ENCODE measurements at places on chromosomes 2 and 18. TPM values are rescaled to one million over a fixed set of nuclear protein-coding genes. Genes with fewer than 3 reads are reported as not detected.

Gene CDH2
- polyA plus RNA-seq = 4.4 TPM

Gene GPR39
- polyA plus RNA-seq = 0.20 TPM

GRCh38 chr2:45909677-45910191 is 258.3 kb downstream of the PRKCE start:
- DNase-seq = no peak

GRCh38 chr2:130846686-130847375 is 10.1 kb downstream of the ARHGEF4 start:
- no peak for DNase-seq

Gene MARCHF7
- polyA plus RNA-seq = 108 TPM

Gene TRABD2A
- polyA plus RNA-seq = 0.08 TPM

GRCh38 chr2:191170773-191171172 is 20.0 kb upstream of the STAT4 start:
- DNase-seq = no peak

DNA sequence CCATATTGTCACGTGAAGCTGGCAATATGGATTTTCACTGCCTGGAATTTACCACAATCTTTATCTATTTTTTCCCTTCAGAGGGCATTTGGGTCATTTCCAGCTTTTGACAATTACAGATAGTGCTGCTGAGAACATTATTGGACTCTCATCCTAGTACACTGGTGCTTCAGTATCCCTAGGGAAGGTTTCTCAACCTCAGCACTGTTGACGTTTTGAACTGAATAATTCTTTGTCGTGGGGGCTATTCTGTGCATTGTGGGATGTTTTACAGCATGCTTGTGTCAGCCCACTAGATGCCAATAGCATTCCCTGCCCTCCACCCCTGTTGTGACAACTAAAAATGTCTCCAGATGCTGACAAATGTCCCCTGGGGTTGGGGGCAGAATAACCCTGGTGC is 185.7 kb downstream of the TPGS2 start:
- no peak for DNase-seq

Gene RTP5
- 0.08 TPM for polyA plus RNA-seq

DNA sequence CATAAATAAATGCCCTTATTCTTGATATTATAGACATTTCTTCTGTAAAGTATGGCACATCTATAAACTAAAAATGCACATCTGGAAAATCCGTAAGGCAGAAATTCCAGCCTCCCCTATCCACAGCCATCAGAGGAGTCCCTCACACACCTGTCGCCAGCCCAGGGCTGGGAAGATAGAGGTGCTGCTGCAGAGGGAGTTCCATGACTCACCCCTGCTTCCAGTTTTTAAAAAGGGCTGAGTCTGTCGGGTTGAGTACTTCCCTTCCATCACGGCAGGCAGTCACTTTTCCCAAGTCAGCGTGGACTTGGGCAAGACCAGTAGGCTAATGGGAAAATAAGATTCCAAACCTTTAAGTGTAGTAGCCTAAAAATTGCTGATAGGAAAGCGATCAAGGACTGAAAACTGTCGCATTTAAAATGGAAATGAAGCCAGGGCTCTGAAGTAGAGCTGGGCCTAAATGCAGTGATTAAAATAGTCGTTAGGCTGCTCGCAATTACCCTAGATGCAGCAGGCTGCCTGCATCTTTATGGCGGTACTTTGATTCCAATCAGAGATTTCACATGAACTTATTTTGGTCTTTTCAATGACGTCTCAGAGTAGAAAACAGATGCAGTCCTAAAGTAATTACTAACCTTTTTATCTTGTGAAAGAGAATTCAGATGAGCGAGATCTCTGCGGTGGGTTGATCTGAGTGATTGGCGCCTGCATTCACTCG is 280.5 kb downstream of the AGAP1 start:
- DNase-seq = no peak

- no peak for DNase-seq
These were observed 94.0 kb upstream of the ITGA6 start for GRCh38 chr2:172333235-172333977.

Gene WDR7
- 8.9 TPM for polyA plus RNA-seq

DNA sequence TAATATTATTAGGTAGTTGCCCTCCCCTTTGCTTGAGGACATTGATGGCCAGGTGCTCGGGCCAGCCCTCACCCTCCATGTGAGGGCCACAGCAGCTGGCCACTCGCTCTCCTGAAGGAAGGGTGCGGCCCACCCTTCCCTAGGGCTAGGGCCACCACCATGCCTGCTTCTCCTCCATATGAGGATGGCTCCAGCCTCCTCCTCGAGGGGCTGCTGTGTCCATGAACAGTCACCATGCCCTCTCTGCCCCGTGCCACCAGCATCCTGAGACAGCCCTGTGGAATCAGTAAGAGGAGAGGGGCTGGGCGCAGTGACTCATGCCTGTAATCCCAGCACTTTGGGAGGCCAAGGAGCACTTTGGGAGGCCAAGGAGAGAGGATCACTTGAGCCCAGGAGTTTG is 2.4 kb downstream of the GPR17 start:
- no peak for DNase-seq

Gene RAB27B
- polyA plus RNA-seq = 0.61 TPM

Gene SAG
- polyA plus RNA-seq = 0.10 TPM

Gene RAX
- polyA plus RNA-seq = not detected

Gene CDK5R2
- polyA plus RNA-seq = 0.29 TPM
